COR-L47 (cell line): ENCODE measurements at places on chromosomes 16 and 17.

- peak; percentile 92 for DNase-seq
Observed at GRCh38 chr17:39737760-39738567, at the start of gene GRB7. Gene GRB7, plus strand, starts transcription at chr17:39737938. Its CDS starts 4,364 bp downstream, at chr17:39742302.

GRCh38 chr16:50079397-50080140 lies 13.8 kb downstream of the HEATR3 start:
- no peak for DNase-seq

GRCh38 chr16:2003827-2004641 lies 5.6 kb downstream of the ZNF598 start:
- peak; percentile 95 for DNase-seq

DNA sequence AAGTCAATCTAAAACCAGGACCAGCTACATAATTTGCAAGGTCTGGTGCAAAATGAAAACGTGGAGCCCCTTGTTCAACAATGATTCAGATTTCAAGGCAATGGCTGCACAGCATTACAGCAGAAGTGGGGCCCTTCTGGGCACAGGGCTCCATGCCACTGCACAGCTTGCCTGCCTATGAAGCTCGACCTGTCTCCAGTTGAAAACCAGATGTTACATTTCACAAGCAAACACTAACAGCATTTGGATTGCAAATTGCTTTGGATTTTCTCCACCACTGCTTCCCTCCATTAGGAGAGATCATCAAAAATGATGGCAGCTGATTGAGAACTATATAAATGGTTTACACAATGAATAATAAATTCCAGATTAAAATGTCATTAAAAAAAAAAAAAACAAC lies 551.4 kb upstream of the ZFHX3 start:
- DNase-seq: no peak

DNA sequence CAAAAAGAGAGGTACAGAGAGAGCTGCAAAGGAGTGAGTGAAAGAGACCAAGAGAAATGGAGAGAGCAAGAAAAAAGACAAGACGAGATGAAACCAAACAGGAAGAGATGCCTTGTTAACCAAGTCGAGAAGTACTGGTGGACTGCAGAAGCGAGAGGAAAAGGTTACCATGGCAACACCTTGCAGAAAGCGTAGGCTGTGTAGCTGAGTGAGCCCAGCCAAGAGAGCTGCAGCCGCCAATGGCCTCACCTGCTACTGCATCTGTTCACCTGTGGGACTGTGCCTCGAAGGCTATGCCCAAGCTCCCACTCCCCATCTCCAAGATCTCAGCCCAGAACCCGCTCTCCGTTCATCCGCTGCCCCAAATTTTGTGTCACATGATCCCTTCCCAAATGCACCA lies 161.3 kb downstream of the SLC39A11 start:
- no peak for DNase-seq

GRCh38 chr17:80792373-80792781 lies 199.3 kb upstream of the CHMP6 start:
- DNase-seq: no peak

- DNase-seq: peak; percentile 17
Observed at GRCh38 chr17:38322156-38322779, 21.5 kb downstream of the GPR179 start.

DNA sequence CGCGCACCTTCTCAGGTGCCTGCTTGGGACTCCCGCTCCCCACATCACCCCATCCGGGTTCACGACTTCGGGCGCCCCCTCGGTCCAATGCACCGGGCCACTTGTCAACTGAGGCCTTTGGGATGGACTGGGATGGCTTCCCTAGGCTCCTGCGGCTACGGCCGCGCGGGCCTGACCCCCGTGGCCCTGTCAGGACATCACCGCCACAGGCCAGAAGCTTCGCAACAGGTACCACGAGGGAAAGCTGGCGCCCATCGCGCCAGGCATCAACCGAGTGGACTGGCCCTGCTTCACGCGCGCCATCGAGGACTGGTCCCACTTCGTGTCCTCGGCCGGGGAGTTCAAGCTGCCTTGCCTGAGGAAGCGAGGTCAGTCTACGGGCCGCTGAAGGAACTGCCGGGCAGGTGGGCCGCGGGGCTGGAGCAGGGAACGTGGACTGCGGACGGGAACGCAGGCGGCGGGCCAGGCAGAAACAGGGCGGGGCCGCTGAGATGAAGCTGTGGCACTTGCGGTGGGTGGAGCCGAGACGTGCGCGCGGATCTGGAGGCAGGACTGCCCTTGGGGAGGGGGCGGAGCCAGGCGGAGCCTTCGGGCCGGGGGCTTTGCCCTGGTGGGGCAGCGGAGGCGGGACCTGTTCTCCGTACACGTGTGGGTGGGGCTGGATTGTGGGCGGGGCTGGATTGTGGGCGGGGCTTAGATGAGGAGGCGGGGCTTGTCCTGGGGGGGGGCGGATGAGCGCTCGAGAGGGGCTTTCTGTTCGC lies 13.7 kb upstream of the CNGB1 start:
- no peak for DNase-seq

DNA sequence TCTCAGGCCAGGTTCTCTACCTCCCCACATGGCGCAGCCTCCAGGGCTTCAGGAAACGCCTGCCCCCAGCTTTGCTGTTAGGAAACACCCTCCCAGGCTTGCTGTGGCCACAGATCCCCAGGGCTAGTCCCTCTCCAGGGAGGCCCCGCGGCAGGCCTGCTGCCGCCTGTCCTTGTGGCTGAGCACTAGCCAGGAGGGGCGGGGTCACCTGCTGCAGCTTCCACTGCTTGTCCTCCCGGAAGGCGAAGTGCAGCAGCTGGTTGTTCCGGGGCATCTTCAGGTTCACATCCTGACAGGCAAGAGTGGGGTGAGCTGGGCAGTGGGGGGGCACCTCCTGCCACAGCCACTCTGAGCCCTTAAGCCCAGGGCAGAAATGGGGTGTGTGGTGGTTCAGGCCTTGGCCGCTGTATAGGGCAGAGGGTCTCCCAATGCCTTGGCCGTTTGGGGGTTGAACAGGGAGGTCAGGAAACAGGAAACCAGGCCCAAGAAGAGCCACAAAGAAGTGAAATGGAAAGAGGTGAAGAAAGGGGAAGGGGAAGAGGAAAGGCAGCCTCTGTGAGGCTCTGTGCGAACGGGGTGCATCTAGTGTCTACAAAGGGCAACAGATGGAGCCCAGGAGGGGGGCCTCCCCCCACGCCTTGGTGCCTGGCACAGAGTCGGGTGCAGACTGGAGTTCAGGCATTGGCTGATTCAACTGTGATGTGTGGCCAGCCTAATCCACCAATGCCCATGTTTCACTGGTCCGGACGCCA lies 2.0 kb downstream of the ROGDI start:
- DNase-seq: no peak

DNA sequence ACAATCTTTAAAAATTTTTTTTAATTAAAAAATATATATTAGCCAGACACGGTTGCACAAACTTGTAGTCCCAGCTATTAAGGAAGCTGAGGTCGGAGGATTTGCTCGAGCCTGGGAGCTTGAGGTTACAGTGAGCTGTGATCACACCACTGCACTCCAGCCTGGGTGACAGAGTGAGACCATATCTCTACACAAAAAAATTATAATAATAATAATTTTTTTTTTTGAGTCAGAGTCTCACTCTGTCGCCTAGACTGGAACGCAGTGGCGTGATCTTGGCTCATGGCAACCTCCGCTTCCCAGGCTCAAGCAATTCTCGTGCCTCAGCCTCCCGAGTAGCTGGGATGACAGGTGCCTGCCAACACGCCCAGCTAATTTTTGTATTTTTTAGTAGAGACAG lies 23.8 kb downstream of the LITAF start:
- no peak for DNase-seq

GRCh38 chr17:80829166-80829813 lies 162.4 kb upstream of the CHMP6 start:
- DNase-seq: no peak

- no peak for DNase-seq
Observed at GRCh38 chr16:13453325-13453724, 466.6 kb upstream of the ERCC4 start.

DNA sequence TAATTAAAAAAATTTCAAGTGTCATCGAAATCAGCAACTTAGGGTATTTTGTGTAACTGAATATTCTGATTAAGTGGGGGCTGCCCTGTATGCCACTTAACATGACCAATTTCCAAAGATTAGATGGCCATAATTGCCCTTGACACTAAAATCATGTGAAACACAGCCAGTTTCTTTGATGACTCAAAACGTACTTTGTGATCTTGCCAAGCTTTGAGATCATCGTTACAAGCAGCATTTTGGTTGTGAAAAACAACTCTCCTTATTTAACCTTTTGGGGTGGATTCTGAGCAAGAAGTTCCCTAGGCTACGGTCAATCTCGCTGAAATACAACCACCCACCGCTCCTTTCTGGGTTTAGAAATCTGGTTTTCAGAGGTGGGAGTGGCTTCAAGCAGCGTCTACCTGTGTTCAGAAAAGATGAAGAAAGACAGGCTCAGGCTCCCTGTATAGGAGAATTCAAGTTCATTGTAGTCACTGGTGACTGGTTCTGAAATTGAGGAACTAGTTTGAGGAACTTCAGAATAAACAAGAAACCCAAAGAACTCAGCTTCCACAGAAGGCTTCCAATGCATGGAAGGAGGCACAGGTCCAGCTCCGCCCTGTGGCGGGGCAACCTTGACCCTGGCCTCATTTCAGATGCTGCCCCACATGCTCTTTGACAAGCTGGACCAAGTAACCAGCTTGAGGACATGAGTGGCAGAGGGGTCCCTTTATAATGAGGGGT lies 9.4 kb downstream of the MAP3K14 start:
- DNase-seq: no peak

DNA sequence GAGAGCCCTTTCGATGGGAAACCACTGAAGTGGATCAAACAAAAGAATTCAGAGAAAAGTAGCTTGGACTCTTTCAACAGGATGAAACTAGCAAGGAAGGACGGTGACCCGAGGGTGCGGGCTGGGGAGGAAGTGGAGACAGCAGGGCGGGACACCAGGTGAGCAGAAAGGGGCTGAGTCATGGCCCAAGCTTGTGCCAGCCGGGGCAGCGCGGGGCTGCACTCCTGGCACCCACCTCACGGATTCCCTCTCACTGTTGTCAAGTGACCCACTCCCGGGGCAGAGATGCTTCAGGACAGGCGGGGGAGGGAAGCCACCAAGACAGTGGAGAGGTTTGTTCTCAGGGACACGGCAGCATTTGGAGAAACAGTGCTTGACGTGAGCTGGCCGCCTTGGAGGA lies 10.7 kb upstream of the RNF222 start:
- DNase-seq: no peak

DNA sequence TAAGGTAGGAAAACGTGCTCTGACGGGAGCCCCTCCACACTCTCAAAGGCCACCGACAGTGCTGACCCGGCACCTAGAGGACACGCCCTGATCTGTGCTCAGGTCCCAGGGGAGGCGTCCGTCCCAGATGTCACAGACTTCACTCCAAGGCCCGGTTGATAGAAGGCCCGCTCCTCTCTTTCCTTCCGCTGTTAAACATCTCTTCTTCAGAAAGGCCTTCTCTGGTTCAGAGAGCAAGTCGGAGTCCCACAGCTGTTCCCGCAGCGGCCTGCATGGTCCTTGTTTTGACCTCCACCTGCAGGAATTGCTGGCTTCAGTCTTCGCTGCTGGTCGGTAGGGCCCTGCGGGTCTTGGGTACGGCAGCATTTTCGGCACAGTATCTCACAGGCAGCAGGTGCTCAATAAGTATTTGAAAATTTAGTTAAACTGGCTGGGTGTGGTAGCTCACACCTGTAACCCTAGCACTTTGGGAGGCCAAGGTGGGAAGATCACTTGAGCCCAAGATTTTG lies 88.5 kb downstream of the MRC2 start:
- no peak for DNase-seq
